ENCODE measurements at places on chromosomes 3 and 15. TPM values are rescaled to one million over a fixed set of nuclear protein-coding genes. Genes with fewer than 3 reads are reported as not detected.

DNA sequence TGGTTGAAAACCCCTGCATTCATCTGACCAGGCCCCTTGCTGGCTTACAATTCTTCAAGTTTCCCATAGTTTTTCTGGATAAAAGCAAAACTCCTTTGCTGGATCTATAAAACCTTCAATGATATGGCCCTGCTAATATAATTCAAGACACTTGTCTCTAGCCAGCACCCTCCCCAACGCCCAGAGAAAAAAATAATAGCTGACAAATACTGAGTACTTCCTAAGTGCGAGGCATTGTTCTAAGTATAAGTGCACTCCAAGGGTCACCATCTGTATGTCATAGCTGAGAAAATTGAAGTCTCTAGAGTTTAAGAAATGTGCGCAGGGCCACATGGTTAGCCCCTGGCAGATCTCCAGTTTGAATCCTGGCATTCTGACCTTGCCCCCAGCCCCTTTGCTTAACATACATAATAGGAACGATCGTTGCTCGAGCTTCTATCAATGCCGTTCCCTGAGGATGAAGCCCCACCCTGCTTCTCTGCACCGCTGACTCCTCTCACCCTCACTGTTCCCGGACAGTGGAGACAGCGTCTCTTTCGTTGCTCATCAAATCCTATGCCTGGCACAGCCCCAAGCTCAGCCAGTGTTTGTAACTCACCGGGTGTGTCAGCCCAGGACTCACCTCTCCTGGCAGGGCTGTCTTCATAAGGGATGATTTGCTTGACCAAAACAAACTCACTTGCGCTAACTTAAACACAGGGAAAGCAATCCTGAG, 377.1 kb upstream of the PROK2 start:
- peak; percentile 66 for DNase-seq

DNA sequence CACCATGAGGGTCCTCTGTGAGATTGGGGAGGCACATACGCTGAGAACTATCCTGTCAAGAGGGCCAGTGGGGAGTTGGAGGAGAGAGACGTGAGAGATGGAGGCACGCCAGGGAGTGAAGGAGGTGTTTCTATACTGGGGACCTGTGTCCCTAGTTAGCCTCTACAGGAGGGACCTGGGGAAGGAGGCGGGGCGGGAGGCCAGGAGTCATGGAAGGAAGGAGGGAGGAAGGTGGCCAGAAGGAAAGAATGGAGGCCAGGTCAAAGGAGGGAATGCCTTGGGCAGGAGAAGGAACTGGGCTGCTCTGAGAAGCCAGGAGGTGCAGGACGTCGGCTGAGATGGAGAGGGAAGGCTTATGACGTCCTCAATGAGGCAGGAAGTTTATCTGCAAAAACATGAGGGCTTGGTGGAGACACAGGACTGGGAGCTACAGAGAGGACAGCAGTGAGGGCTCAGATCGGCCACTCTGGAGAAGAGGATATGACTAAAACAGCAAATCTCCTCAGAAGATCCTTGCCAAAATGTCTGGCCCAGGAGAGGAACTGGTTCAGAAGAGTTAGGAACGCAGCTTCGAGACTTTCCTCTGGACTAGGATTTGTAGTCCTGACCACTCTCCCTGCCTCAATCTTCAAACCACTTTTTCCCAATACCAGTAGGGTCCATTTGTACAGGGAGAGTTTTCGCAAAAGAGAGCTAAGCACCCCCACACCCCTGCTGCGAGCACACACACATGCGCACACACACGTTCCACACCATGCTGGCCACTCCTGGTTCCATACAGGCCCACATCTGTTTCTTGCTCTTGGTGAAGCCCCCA, 59.9 kb downstream of the ADCY5 start:
- no peak for DNase-seq

- DNase-seq = peak; percentile 91
These were observed 103.9 kb downstream of the FBN1 start for GRCh38 chr15:48541341-48542278.

OR5K2 gene
- 1.4 TPM for total RNA-seq

DNA sequence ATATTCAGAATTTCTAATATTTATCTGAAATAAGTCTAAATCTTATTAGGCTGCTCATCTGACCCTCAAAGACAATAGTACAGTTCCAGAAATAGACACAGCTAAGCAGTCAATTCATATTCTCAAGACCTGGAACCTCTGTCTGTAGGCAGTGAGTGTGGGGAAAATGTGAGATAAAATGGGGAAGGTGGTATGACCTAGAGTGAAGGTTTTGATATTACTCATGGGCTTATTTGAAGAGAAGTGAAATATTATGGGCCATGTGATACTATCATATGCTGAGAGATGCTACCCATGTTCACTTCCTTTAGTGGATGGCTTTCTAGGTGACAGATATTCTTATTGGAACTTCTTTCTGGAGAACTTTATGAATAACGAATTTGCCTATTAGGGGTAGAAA, 33.5 kb downstream of the TGFBR2 start:
- no peak for DNase-seq

- DNase-seq = no peak
These were observed 328.0 kb upstream of the SOX2 start for GRCh38 chr3:181383760-181384159.

- peak; percentile 18 for DNase-seq
These were observed 101.3 kb downstream of the UBE2E2 start for GRCh38 chr3:23304424-23304823.

- no peak for DNase-seq
These were observed 794 bp downstream of the ARPP19 start for GRCh38 chr15:52567871-52568600.

GRCh38 chr3:164459521-164460151, 618.7 kb downstream of the SI start:
- DNase-seq = no peak

DNA sequence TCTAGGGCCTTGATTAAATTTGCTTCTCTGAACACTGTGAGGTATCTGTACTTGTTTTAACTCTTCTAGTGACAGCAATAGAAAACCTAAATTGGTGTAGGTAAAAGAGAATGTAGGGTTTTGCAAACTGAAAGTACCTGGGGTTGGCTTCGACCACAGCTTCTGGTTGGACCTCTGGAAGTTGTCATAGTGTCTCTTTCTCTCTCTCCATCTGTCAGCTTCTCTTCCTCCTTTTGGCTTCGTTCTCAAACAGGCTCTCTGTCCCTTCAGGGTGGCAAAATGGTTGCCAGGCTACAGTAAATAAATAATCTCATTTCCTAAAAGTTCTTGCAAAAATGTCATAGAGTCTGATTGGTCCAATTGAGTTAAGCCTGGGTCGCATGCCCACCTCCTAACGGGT, 149.3 kb upstream of the CTDSPL start:
- no peak for DNase-seq

GRCh38 chr3:19644405-19644804, 289.6 kb downstream of the EFHB start:
- DNase-seq = no peak

- no peak for DNase-seq
These were observed 83.0 kb downstream of the ZNF385D start for GRCh38 chr3:21668012-21668411.

LRRK1 gene
- 14.0 TPM for total RNA-seq

DNA sequence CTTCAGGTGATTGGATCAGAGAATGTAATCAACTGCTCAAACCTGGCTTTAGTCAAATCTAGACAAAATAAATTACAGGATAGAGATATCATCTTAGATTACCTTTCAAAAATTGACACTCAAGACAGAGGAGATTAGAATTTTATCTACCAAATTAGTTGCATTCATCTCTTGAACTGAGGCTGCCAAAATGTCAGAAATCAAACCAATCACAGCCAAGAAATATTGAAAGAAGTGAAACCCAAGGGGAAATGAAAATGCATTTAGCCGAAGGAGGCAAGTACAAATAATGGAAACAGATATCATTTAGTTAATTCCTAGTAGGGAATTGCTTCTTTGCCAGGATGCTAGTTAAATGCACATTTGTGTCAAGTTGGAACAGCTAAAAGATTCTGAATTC, 261.1 kb upstream of the PDZRN3 start:
- no peak for DNase-seq

DNA sequence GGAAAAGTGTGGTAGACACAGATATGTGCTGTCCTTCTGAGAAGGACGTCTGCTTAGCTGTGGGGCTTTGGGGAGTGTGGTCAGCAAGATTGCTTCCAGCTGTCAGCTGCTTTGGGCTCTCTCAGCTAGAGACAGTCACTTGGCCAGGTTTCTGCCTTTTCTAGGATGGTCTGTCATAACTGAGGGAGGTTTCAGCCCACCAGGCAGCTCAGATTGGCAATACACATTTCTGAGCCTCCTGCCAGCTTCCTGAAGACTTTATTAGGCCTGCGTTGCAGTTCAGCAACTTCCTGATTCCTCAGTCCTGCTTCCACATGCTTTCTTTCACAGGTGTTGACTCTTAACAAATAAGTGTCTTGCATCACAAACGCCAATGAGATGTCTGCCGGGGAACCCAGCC, 286.5 kb downstream of the SQOR start:
- peak; percentile 20 for DNase-seq

C3orf85 gene
- 2.6 TPM for total RNA-seq

DNA sequence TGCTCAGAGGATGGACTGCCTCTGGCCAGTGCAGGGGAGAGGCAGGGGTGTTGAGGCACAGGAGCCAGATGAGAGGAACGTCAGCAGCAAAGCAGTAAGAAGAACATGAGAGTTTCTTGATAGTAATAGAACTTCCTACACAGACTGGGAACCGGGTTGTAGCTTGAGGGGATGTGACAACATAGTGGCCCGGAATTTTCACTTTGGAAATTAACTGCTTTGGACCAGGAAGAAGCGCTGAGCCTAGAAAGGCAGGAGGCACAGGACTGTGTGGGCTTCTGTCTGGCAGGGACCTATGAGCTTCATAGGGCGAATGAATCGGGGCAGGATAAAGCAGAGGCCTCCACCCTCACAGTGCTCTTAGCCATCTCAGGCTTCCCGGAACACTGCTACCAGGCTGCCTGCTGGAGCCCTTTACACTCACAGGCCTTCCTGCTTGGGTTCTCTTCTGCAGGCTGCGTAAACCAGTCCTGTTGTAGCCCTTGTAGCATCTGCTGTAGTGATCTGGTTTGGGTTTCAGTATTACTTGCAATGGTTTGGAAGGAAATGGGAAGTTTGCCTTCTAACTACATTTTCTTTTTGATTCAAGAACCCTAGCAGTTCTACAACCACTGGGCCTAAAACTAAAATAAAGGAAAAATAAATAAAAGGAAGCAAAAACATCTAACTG, 3.3 kb upstream of the ADPGK start:
- no peak for DNase-seq

DNA sequence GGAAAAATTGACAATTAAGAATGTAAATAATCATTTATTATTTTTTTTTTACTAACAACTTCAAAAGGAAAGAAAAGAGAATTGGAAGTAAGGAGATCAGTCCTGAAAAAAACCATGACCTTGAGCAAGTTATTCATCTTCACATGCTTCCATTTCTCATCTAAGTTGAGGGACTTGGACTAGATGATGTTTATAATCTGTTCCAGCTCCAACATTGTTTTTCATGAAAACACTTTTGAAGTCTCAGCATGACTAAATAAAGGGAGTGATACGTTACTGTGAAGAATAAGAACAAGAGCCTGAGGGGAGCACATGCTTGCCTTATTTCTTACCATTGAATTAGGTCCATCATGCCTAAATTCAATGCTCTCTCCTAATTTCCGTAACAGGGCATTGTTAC, 95.7 kb downstream of the STRIT1 start:
- DNase-seq = no peak

BCHE gene
- total RNA-seq = 98.2 TPM

DNA sequence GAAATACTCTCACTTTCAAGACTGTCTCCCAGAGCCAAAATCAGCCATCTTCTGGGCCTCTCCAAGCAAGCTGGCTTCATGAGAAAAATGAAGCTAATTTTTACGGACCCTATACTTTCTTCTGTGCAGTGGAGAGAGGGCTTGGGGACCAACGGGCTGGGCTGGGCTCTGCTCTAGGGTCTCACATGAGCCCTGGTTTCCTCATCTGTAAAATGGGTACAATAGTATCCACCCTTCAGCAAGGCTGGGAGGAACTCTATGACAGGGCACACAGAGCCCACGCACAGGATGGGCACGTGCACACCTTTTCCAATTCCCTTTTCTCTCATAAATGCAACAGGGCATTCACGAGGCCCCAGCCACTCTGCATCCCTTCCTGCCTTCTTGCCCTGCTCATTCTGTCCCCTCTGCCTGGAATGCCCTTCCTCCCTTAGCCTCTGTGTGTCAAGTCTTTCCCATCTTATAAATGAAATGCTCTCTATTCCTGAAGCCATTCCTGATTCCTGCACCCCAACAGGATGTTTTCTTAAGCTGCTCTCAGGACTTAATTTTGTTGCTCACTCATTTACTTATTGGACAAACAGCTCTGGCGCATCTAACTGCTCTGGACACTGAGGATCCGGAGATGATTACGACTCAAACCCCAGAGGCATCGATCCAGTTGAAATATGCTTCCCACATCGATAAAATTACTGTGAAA, 32.9 kb upstream of the SEC13 start:
- DNase-seq = no peak

SLC25A26 gene
- 10.6 TPM for total RNA-seq

DNA sequence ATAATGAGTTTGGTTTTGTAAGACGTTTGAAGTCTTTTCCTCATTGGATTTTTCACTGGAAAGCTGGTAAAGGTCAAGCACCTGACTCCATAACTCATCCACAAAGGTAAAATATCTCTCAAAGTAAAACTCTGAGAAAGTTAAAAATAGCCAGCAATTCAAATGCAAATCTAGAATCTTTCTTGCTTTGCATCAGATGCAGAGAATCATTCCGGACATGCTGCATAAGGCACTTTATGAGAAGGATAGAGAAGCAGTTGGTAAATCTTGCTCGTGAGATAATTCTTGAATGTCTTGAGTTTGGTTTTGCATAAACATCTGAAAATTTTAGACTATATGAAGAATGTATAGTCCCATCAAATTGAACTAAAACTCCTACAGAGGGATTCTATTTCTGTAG, 9.1 kb downstream of the KCNMB2 start:
- no peak for DNase-seq

TIPIN gene
- total RNA-seq = 7.0 TPM

- no peak for DNase-seq
These were observed 6.6 kb upstream of the ATP11B start for GRCh38 chr3:182786564-182787196.

DNA sequence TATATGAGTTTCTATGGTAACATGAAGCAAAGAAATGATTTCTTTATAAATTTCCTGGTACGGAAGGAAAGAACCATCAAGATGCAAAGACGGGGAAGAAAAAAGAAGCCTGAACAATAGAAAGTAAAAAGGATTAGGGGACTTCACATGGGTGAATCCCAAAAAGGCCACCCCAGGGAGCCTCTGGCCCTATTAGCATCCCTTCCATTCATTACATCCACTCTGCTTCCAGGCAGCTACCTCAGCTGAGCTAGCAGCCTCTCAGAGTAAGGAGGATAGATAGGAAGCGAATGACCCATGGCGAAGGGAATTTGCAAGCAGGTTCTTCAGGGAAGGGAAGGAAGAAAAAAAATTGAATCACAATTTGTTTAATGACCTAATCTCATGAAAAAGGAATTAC, 81.6 kb downstream of the GABRB3 start:
- DNase-seq = no peak

- no peak for DNase-seq
These were observed 214.6 kb downstream of the SLCO3A1 start for GRCh38 chr15:92068121-92068520.

- no peak for DNase-seq
These were observed 2.9 kb upstream of the P2RY12 start for GRCh38 chr3:151387432-151387831.

ZNF660 gene
- total RNA-seq = 19.0 TPM
